ENCODE measurements at places on chromosomes 3 and 15.

DNA sequence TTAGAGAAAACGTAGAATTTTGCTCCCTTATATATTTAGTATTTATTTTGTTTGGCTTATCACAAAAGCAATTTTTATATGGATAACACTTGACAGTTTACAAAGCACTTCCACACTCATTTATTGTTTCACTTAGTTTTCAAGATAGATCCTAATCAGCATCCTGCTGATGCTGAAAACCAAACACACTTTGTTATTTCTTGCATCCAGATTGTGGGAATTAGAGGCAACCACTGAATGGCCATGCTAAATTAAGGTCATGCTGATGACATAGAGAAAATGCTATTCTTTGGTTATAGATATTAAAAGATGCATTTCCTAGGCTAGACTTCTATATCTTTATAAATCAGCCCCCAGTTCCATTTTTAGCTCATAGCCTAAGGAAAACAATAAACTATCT lies 474.1 kb upstream of the KCNMB2 start:
- DNase-seq = no peak

- DNase-seq = no peak
Measured at GRCh38 chr3:174457758-174458157, 401.4 kb upstream of the NAALADL2 start.

GRCh38 chr15:63864186-63864585 lies 30.4 kb upstream of the HERC1 start:
- DNase-seq = no peak

- no peak for DNase-seq
Measured at GRCh38 chr3:120348065-120348990, 826 bp downstream of the LRRC58 start.

GRCh38 chr3:141456301-141456625 lies 30.6 kb upstream of the RASA2 start:
- DNase-seq = no peak

- no peak for DNase-seq
Measured at GRCh38 chr3:18098960-18099587, 326.1 kb downstream of the SATB1 start.

GRCh38 chr3:15955968-15956367 lies 158.2 kb upstream of the ANKRD28 start:
- no peak for DNase-seq

GRCh38 chr15:74549816-74550215 lies 8.8 kb downstream of the ARID3B start:
- DNase-seq = no peak

- DNase-seq = peak; percentile 58
Measured at GRCh38 chr15:79067072-79067833, 23.3 kb downstream of the RASGRF1 start.

- DNase-seq = no peak
Measured at GRCh38 chr3:139574026-139574947, 34.7 kb upstream of the RBP1 start.

DNA sequence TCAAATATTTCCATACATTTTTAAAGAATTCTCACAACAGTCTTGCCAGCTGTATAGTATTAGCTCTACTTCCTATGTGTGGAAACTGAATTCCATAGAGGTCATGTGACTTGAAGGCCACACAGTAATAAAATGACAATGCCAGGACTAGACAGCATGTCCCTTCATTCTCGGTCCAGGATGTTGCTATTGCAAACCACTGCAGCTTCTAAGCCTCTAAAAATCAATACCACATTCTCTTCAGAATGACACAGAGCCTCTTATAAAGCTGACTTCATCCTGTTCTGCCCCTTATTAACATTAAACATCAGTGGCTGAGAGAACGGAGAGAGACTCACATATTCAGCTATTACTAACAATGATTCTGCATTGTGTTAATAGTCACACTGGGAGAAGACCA lies 240.3 kb upstream of the PEX5L start:
- DNase-seq = no peak

DNA sequence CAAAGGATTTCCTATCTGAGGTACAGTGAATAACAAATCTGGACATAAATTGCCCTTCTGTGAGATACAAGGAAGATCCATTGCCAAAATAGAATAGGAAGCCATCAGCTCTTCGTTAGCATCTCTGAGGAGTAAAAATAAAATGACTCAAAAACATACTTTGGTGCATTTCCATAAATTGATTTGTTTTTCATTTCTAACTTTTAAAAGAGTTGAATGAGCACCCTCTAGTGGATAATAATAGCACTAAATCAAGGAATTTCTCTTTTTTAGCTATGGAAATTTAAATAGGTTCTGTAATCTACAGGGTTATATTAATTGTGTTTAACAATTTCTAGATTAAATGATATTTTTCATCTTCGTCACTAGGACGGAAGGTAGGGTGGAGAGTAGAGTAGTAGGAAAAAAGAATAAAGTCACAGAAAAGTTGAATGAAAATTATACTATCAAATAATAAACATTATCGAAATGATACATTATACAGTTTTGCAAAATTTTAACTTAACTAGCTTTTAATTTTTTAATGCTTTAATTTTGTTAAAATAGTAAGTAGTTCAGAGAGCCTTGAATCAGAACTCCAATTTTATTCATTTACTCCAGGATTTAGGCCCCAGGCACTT lies 6.4 kb downstream of the NSUN3 start:
- DNase-seq = no peak

- no peak for DNase-seq
Measured at GRCh38 chr3:160556141-160556540, 9.2 kb downstream of the KPNA4 start.

DNA sequence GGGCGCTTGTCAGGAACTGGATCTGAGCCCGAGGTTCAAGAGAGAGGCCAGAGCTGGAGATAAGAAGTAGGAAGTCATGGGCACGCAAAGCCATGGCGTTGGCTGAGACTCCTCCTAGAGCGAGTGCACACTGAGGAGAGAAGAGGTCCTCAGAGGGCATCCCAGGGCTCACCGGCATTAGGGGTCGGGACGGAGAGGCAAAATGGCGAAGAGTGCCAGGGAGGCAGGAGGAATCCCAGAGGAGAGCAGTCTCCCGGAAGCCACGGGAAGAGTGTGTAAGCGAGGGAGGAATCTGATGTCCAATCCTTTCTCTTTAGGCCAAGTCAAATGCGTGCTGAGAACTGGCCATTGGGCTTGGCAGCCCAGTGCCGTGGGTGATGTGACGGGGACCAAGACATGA lies 24.0 kb downstream of the EFCC1 start:
- no peak for DNase-seq

DNA sequence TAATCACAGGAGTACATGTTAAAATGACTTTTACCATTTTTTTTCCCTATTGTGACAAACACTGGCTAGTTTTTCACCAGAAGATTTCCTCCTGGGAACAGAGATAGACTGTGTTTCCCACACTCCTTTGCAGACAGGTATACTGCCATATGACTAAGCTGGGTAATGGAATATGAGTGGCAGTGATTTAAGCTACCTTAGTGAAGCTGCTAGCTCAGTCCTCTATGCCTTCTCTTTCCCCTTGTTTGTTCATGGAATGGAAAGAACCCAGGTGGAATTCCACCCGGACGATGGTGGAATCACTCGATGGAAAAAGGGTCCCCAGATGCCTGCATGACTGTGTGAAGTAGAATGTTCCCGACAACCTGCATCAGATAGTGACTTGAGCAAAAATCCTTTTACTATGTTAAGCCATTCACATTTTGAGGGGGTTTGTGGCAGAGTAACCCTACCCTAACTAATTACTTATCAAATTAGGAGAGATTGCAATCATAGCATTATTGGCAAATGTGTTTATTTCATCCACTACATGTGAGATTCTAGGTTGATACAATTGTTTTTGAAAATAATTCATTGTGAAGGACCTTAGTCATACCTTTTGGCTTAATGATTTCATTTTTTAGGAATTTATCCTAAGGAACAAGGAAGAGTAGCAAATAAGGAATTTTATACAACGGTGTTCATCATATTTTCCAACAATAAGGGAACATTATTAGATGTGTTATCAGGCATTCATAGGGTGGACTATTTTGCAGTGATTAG lies 16.5 kb downstream of the THSD4 start:
- DNase-seq = no peak

- no peak for DNase-seq
Measured at GRCh38 chr3:3628676-3629328, 170.4 kb upstream of the LRRN1 start.

GRCh38 chr3:39284457-39284881 lies 4.6 kb upstream of the CX3CR1 start:
- no peak for DNase-seq

DNA sequence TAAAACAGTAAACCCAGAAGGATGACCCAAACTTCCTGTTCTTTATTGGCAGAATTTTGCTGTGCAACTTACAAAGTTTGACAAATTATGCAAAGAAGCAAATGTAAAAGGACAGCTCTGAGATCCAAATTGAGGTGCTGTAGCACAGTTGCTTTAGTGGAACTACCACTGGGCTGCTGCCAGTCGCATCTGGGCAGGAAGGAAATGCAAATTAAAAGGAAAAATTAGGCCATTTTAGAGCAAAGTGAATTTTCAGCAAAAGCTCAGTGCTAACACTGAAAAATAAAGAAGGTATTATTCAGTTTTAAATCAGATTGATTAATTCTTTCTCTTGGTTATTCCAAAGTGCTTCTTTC lies 104.5 kb downstream of the ZMAT3 start:
- DNase-seq = no peak

DNA sequence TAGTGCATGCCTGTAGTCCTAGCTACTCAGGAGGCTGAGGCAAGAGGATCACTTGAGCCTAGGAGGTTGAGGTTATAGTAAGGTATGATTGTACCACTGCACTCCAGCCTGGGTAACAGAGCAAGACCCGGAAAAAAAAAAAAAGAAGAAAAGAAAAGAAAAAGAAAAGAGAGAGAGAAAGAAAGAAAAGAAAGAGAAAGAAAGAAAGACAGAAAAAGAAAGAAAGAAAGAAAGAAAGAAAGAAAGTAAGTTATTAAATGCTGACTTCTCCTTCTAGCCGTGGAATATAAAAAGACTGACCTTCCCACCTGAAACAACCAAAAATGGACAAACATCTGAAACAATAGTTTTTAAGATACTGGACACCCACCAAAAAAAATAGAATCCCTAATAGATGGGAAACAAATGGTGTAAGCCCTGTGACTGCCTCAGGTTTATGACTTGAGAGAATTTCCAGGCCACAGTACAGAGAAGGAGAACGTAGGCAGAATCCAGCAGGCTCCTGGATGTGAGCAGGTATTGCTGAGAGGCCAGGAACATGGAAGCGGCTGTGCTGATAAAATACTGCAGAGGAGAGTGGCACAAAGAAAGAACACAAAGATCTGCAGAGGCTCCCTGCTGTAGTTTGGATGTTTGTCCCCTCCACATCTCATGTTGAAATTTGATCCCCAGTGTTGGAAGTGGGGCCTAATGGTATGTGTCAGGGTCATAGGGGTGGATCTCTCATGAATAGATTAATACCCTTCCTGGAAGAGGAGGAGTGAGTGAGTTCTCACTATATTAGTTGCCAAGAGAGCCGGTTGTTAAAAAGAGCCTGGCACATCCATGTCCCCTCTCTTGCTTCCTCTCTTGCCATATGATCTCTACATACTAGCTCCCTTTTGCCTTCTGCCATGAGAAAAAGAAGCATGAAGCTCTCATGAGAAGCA lies 41.8 kb upstream of the PRSS50 start:
- no peak for DNase-seq

DNA sequence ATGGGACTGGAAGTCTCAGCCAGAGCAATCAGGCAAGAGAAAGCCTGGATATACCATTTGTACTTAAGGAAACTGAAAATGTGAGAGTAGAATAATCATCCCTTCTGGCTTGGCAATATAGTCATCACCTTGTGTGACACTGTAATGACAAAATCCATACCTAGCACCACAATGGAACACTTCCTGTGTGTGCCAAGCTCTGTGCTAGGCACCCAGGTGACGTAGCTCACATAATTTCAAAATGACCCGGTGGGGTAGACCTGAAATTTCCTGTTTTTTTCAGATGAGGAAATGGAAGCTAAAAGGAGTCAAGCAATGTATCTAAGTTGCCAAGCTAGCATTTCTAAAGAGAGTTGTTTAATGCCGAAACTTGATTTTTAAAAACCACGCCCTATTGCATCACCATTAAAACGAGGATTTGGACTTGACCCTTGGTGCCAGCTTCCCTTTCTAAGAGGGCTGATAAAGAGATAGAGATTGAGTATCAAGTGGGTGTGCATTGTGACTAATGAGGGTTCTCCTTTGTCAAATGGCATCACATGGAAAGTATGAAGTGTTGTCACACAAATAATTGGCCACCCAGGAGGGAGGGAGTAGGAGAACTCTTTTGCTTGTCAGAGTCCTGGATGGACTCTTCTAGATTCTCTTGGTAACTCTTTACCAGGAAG lies 141.3 kb upstream of the PDZRN3 start:
- no peak for DNase-seq

DNA sequence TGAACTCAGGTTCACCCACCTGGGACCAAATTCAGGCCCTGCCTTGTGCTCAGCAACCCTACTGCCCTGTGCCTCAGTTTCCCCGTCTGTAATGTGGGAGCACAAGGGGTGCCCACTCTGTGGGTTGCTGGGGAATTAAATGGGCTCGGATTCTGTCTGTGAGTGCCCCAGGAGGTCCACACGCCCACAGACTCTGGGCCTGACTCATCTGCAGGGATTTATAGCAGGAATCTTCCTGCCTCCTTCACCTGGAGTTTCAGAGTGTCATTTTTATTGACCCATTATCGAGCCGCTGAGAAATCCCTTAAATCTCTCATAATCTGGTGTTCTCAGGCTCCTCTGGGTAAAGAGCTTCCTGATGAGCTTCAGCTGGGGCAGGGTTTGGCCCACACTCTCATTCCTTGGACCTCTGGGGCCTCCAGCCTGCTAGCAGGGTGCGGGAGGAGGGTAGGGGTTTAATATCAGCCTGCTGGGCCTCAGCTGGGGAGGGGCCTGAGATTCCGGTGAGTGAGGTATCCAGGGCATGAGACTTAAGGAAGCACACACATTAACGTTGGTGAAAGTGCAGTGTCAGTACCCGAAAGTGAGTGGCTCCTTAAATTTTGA lies 16.4 kb downstream of the C3orf18 start:
- no peak for DNase-seq

GRCh38 chr3:120846073-120846472 lies 61.9 kb upstream of the STXBP5L start:
- no peak for DNase-seq

- DNase-seq = no peak
Measured at GRCh38 chr15:100081454-100081853, 260.3 kb downstream of the ADAMTS17 start.

GRCh38 chr15:41971089-41971894 lies 1.1 kb downstream of the EHD4 start:
- peak; percentile 64 for DNase-seq

GRCh38 chr3:194905696-194906095 lies 220.0 kb downstream of the FAM43A start:
- no peak for DNase-seq

DNA sequence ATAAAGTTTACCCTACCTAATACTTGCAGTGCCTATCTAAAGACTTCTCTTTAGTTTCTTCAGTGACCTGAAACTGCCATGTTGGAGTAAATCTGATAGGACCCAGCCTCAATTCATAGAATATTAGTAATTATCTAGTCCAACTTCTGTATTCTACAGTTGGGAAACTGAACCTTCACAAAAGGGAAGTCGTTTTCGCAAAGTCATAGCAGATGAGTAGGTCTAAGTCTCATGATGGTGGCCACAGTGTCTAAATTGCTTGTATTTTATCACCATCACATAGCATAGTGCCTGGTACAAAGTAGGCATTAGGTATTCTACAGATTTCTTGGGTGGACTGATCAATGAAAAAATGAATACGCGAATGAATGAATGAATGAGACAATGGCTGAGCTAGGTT lies 8.4 kb downstream of the GMNC start:
- DNase-seq = no peak
